NCI-H2107 (cell line): ENCODE measurements at places on chromosomes 12 and 14.

DNA sequence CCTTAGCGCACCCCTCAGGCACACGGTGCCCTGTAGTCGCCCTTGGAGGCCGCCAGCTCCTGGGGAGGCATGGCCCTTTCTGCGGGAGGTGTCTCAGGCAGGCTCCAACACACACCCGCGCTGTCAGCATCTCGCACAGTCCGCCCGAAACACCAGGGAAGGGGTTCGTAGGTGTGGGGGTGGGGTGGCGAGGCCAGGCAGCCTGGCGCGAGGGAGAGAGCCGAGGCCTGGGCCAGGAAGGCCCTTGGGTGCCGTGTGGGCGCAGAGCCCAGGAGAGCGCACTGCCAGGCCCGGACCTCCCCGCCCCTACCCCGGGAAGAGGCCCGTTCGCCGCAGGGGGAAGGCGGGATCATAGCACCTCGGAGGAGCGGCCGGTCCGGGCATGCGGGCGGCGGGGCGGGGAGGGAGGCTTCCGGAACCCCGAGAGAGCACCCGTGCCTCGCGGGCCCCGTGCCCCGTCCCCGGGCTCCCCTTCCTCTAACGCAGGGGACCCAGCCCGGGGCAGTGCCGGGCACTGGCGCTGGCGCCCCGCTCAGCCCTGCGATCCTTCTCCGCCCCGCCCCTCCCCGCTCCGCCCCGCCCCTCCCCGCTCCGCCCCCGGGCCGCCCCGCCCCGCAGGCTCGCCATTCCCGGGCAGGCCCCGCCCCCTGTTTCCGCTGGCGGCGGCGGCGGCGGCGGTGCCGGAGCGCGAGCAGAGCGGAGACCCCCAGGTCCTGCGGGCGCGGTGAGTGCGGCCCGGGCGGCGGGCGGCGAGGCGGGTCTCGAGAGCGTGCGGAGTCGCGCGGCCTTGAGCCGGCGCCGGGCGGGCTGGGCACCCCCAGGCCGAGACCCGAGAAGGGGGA is at the start of gene TSPAN9:
Gene TSPAN9, plus strand, starts transcription at position 650 of the 842 bp plus-strand sequence. CDS start 123,815 bp downstream, outside the sequence.
- no peak for DNase-seq

DNA sequence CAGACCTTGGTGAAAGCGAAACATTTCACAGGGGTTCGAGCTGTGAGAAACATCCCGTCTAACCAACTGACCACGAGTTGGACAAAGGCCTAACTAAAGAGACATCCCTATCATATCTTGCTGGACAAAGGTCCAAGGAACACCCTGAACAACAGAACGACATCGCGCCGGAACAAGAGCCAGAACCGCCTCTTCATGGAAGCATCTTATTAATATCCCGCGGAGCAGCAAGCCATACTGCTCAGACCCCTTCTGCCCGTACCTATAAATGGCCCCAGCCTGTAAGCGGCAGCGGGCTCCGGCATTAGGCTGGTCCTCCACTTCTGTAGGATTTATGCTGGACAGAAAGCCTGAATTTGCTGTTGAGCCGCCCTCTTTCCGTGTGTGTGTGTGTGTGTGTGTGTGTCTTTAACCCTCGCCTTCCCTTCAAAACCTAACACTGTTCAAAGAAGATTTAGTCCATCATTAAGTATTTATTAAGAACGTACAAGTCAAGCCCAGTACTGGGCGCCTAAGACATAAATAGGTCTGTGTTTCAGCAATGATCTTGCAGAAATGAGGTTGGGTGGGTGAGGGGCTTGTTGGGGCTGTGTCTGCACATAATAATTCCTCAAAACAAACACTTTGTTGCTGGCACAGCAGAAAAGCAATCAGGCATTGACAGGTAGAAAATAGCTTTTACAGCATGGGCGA is 1.9 kb downstream of the SLC6A15 start:
- no peak for DNase-seq

GRCh38 chr14:104220215-104221070 is 82.1 kb downstream of the KIF26A start:
- DNase-seq, result no peak

GRCh38 chr14:89237921-89238529 is 179.0 kb downstream of the FOXN3 start:
- no peak for DNase-seq

DNA sequence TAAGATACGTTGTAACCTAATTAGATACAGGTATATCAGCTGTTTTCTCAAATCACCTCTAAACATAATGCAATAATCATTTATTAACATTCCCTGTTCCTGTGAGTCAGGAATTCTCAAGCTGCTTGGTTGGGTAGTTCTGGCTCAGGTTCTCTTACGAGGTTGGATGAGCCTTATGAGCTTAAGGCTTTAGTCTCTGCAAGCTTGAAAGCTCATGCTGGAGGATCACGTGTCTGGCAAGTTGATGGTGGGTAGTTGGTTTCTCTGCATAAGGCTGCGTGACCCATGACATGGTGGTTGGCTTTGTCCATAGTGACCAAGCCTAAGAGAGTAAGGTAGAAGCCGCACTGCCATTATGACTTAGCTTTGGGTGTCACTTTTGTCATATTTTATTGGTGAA is 62.0 kb downstream of the PLEKHA5 start:
- no peak for DNase-seq

- DNase-seq, result no peak
These were observed 82.3 kb downstream of the RGS6 start for GRCh38 chr14:72014486-72014885.

DNA sequence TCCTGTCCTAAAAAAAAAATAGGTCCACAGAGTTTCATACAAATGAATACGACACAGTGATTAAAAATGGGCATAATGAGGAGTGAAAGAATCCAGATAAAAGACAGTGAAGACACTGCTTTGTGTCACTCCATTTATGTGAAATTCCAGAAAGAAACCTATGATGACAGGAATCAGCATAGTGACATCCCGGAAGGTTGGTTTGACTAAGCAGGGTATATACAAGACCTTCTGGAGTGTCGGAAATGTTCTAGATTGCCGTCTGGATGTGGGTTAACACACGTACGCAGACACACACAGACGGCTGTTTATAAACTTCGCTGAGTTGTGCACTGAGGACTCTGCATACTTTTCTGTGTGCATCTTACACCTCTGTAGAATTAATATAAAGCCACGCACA is 13.2 kb upstream of the CACNA2D4 start:
- DNase-seq, result no peak

DNA sequence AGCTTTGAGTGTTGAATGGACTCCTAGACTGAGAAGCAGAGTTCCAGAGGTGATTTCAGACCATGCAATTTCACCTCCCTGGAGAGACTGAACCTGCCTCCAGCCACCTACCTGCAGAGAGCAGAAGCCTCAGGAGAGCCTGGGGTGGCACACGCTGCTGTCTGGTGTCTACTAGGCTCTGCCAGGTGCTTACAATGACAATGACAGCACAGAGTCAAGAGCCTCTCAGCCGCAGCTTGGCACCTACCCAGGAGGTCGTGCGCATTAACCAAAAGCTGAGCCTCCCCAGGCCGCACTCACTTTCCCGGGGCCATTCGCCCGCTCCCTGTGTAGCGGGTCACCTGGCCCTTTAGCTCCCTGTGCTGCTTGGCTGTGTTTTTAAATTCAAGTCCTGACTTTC is 63.2 kb downstream of the TESC start:
- peak; percentile 90 for DNase-seq

DNA sequence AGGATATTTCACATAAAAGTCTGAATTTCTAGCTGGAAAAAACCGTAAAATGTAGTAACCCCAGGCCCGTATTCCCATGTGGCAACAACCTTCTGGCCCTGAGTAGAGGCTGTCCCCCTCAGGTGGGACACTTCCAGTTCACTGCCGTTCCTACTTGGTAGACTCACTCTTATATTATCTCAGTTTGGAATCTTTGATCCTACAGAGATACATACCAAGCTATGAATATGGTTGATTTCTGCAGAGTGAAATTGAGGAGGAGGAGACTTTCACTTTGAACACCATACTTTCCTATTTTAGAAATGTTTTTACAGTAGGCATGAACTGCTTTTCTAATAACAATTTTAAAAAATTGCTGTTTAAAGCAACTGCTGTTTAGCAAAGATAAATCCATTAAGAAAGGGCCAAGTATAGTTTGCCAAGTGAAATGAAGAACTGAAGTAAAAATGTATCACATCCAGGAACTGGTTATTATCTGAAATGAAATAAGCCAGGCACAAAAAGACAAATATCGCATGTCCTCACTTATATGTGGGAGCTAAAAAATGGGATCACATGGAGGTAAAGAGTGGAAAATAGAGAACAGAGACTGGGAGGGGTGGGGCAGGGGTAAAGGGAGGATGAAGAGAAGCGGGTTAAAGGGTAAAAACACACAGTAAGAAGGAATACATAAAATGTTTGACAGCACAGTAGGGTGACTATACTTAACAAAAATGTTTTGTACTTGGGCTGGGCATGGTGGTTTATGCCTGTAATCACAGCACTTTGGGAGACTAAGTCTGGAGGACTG is 92.8 kb upstream of the METAP2 start:
- DNase-seq, result no peak

DNA sequence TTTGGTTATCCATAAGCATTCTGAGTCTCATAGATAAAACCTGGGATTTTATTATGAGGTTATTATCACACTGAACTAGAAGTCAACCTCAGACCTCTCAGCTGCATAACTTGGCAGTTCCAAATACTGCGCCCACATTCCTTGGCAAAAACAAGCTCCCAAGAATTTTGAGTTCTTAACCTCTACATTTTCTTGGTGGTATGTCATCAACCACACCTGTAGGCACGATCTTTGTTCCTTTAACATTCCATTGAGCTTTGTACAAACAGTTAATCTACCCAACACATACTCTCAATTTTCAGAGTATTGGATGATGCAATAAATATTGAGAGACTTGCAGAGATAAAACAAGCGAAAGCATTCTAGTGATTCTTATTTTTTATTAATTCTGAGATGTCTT is 371.8 kb upstream of the PRICKLE1 start:
- DNase-seq, result no peak

DNA sequence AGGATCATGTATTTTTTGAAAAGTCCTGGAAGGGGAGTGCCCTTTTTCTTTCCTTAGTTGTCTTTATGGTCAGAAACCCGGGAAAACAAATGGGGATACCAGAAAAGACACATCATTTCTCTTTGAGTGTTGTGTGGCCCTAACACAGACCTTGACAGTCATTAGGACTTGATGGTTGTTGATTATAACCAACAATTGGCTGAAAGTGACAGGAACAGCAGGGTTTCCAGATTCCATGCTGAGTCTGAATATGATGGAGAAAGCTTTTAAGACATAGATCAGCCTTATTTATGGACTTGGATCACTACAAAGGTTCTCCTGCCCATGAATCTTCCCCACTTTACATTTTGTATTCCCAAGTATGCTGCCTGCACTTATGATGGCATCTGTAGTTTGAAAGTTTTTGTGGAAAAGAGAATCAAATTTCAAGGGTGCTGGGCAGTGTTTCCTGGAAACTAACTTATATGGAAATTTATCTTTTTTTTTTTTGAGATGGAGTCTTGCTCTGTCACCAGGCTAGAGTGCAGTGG is 30.4 kb downstream of the POLR3B start:
- DNase-seq, result no peak

GRCh38 chr12:87812030-87812429 is 217.2 kb downstream of the C12orf50 start:
- no peak for DNase-seq

GRCh38 chr14:89531661-89532335 is 114.8 kb upstream of the FOXN3 start:
- no peak for DNase-seq

DNA sequence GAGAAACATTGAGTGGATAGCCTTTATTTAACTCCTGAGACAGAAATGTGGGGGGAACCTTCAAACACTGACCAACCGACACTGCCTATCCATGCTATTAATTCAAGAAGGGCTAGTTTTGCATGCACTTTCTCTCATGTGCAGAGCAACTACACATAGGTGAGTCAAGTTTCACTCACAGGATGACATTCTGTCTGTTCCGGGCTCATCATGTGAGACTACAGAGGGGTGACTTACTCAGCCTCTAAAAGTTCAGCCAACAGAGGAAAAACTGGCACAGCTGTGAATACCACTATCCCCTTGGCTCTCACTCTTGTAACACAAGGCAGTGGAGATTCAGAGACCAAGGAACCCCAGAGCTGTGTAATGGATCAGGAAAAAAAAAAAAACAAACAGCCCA is 13.3 kb downstream of the BEST3 start:
- no peak for DNase-seq

DNA sequence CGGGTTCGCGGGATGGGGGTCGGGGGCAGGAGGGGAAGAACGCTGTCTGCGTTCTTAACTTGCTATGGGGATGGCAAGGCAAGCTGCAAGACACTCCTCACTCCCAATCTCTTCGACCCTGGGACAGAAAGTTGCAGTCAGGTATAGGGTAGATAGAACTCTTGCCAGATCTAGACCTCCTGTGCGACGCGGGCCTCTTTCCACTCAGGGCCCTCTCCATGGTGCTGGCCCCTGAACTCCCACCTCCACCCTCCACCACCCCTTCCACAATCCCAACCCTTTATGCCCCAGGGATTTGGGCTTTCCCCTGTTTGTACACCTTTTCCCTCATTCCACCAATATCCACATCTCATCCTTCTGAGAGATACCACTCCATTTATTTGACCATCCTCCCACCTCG is 812 bp downstream of the NABP2 start:
- DNase-seq, result no peak

DNA sequence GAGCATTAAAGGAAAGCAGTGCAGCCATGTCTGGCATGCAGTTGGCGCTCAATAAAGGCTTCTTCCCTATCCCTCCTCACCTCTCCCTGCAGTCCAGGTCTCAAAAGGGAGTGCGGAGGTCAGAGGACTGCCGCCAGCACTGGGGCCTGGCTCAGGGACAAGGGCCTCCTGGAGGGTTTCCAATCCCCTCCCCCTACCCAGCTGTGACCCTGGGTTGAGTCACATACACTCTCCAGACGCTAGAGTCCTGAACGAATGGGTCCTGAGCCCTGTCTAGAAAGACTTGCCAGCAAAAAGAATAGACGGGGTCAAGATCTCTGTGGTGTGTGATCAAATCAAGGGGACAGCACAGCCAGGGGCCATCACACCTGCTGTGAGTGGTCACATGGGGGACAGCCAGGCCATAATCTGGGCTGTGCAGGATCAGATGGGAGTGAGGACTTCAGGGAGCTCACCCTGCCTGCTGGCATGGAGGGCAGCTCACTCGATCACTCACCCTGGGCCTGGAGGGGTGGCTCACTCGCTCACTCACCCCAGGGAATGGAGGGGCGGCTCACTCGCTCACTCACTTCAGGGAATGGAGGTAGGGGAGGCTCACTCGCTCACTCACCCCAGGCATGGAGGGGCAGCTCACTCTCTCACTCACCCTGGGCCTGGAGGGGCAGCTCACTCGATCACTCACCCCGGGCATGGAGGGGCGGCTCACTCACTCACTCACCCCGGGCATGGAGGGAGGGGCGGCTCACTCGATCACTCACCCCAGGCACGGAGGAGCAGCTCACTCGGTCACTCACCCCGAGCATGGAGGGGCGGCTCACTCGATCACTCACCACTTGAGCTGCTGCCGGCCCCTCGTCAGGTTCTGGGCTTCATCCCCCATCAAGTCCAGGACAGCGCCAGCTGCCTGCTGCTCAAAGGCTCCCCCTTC is 12.8 kb downstream of the CFAP73 start:
- no peak for DNase-seq

DNA sequence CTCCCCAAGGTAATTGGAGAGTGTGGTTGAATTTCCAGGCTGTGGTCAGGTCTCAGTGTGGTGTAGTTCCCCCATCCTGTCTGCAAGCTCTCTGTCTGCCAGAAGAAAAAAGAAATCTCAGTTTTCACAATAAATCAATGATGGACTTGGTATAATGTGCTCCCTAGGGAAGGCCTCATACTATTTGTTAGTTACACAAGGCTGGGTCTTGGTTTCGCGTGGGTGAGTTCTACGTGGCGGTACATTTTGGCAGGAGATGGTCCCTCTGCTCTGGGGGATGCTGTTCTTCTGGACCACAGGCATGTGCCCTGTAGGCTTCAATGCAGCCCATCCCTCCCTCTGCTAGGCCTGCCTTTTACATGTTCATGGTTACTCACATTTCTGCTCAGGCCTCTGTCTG is 206.4 kb upstream of the PELI2 start:
- DNase-seq, result no peak
